NCI-H1105 treated with DMSO at 0.1 percent for 48 hours (cell line): ENCODE measurements at places on chromosomes 3 and 15.
A peak's percentile ranks its signal among the peaks of the same experiment; 100 is the strongest.

DNA sequence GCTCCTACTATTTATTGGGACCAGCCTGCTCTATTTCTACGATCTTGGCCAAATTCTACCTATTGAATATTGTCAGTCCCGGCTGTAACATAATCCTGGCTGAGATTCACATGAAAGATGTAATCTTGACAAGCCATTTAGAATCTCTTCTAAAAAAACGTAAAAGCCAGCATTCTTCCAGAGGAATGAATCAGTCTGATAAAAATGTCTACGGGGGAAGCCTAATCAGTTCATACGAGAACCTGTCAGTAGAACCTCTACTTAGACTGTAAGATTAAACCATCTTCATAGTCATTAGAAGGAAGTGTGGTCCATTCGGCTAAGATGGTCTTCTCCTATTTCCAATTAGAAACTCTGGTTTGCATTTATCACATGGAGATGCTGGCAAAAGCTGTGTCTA lies 147.2 kb upstream of the WNT5A start:
- DNase-seq: no peak

DNA sequence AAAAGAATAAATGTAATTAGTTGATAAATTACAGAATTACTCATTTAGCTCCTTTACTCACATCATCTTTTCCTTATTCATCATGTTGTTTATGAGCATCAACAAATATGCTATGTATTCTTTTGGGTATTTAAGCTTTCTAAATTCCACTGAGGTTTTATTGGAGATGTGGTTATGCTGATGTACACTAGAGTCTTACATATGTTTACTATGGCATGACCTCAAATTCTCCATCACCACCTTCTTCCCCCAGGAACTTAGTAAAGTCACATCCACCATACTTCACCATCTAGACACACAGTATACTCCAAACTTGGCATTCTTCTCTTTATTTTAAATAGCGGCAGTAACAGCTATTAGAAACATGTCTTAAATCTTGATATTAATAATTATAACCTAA lies 74.1 kb upstream of the MELTF start:
- no peak for DNase-seq

DNA sequence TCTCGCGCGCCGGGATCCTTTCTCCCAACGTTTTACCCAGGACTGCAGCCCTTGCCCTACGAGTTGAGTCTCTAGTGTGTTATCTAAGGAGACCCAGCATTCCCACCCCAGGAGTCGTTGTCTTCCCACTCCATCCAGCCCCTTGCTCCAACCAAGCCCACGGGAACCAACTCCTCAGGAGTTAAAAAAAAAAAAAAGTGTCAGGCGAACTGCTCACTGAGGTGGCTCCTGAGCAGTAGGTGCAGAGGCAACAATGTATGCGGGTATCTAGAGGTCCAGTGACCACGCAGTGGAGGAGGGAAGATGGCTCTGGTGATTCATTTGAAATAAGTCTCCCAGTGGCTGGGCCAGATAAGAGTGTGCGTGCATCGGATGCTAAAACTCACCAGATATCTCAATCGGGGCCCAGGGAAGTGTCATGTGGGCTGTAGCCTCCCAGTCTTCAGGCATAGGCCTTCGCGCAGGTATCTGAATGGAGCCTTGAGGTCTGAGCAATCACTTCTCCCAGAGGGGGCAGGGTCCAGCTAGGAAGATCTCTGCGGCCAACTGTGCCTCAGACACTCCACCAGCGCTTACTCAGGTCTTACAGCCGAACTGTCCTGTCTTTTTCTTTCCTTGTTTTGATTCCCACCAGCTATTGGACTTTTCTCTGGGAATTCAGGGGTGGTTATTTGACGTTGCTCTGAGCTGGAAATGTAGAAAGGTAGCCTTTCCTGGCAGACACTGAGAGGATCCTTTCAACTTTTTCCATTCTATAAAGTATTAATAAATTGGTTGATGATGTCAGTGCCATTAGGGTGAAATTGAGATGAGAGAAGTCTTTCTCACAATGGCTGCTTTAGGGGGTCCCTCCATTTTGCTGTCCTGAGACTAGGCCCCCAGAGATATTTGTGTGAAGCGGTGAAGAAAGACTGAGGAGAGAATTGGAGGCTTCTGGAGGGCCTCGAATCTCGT lies 21.0 kb downstream of the ZIC4 start:
- DNase-seq: no peak

- DNase-seq: no peak
These were observed 102.0 kb downstream of the OTOL1 start for GRCh38 chr3:161598639-161599038.

GRCh38 chr15:90173372-90173771 lies 27.8 kb upstream of the SEMA4B start:
- DNase-seq: no peak

DNA sequence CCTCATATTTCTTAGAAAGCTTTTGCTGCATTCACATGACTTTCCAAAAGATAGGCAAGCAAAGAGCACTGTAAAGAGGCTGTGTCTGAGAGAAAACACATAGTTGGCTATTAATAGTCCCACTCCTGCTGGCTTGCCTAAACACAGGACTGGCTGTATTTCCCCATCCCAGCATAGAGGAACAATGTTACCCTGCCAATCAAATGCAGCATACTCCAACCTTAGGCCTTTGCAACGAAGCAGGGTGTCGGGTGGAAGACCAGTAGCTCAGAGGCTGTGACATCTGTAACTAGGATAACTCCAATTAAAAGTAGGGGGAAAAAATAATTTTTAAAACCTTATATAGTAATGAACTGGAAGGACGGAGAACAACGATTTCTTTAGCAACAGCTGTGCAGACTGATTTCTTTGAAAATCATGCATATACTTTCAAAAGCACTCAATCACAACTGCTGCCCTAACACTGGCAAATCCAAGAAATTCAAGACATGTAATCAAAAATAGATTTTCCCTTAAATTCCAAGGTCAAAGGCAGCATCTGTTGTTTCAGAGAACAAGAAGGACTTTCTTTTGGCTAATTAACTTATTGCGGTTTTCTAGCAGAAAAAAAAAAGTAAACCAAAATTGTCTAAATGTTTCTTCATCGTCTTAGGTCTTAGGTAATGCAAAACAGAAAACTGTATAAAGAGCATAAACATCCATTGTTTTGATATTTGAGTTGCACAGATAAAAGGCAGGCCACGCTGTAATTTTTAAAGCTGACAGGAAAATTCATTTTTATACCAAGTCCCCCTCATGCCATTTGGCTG lies 139.3 kb downstream of the TNIK start:
- DNase-seq: no peak

DNA sequence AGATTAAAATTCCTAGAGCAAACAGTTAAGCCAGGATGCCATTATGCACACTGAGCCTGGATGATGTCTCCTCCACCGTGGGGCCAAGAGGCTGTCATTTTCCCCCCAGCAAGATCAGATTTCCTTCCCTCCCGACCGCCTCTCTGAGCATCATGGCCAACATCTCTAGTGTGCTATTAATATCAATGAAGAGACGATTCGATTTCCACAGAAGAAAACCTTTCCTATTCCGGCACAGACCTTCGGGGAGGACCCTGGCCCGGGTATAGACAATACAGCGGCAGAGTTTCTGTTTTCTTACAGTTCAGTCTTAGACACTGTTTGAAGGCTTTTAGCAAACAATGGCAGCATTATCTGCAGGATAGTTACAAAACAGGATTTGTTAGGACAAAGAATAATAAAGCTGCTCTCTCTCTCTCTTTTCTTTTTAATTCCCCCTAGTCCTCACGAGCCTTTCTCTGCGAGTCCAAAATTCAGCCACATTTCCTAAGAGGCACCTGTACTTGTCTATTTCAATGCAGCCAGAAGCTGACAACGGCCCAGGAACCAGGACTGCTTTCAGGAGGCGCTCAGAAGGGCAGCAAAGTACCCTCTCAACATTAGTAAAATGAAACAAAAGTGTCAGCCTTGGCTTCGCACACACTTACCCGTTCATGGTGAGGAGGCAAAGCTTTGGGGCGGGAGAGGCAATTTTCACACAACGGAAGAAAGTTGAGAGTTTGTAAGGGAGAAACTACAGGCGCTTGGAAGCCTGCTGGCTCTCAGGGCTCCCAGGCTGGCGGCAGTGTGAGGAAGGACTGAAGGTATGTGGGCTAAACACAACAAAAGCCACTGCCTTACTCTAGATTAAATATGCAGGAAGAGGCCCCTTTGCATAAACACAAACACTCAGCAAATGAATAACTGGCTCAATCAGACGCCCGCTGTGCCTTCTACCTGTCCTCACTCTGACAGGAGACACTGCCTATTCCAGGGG lies 278.0 kb downstream of the FOXP1 start:
- DNase-seq: no peak

GRCh38 chr3:122608916-122609315 lies 31.5 kb downstream of the PARP15 start:
- DNase-seq: no peak

GRCh38 chr3:43883729-43884396 lies 193.1 kb downstream of the ABHD5 start:
- DNase-seq: peak; percentile 44

- no peak for DNase-seq
These were observed 287.7 kb upstream of the NR2F2 start for GRCh38 chr15:96042734-96043224.

GRCh38 chr3:64625381-64625780 lies 62.4 kb downstream of the ADAMTS9 start:
- DNase-seq: no peak

DNA sequence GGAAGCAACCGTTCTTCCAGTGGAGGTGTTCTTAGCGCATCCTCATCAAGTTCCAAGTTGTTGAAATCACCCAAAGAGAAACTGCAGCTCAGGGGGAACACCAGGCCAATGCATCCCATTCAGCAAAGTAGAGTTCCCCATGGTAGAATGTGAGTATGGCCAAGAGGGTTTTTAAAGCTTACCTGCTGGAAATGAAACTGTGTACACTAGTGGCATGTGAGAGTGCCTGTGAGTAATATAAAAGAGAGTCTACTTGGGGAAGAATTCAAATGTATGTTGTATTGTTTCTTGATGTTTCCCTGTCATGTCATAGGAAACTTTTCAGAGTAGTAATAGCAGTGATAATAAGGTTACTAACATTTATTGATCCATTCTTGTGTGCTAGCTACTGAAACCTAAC lies 43.3 kb downstream of the PSMD6 start:
- DNase-seq: no peak

- no peak for DNase-seq
These were observed 9.0 kb upstream of the CD47 start for GRCh38 chr3:108099679-108100428.

- DNase-seq: no peak
These were observed 9.2 kb downstream of the DAPK2 start for GRCh38 chr15:64037116-64037515.

- no peak for DNase-seq
These were observed 196.9 kb upstream of the PRICKLE2 start for GRCh38 chr3:64422192-64422591.

DNA sequence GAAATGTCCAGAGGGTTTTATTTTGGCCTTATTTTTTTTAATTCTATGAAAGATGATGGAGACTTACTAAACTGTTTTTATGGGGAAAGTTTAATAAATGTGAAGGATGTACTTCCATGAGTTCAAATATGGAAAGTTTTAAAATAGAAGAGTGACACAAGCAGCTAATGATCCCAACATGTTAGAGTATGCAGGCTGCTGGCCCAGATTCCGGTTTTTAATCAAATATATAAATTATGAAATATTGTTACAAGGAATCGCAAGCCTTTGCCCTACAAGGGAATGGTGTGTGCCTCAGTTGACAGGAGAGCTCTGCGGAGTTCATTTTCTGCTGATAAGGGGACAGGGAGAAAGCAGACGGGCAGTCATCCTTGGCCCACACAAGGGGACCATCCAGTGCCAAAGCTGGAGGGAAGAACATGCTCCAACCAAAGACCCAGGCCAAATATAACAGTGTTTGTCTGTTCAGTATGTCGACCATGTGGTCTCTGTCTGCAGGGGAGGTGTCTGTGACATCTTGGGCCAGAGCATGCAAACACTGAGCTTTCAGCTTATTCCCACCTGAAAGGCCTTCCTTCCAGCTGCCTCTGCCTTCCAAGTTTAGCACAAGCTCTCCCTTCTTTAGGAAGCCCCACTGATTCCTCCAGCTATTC lies 69.8 kb downstream of the SSUH2 start:
- no peak for DNase-seq

DNA sequence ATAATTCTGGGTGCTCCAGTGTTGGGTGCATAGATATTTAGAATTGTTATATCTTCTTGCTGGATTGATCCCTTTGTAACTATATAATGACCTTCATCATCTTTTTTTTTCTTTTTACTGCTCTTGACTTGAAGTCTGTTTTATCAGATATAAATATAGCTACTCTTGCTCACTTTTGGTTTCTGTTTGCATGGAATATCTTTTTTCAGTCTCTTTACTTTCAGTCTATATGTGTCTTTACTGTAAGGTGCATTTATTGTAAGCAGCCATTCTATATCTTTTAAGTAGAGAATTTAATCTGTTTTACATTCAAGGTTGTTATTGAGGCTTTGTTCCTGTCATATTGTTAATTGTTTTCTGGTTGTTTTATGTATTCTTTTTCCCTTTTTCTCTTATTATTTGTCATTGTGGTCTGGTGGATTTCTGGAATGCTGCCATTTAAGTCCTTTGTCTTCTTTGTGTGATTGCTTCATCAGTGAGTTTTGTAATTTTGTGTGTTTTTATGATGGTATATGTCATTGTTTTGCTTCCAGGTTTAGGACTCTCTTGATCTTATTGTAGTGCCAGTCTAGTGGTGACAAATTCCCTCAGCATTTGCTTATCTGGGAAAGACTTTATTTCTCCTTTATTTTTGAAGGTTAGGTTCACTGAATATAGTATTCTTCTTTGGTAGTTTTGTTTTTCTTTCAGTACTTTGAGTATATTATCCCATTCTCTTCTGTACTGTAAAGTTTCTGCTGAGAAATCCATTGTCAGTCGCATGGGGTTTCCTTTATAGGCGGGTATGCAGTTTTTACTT lies 8.3 kb upstream of the PRR23C start:
- no peak for DNase-seq

DNA sequence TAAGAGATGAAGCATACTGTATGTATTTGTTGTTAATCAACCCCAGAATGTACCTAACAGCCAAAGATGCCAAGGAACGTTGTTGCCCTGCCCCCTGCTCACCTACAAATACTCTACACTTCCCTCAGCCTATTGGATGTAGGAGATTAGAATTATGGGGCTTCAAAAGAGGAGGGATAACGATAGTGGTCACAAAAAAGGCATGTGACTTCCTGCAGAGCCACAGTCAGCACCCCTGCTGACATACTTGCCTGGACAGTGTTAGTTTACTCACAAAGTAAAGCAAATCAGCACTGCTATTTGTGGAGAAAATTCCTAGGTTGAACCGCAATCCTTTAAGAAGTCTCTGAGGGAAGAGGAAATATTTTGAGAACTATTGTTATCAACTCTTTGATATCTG lies 37.9 kb downstream of the PARP15 start:
- no peak for DNase-seq

DNA sequence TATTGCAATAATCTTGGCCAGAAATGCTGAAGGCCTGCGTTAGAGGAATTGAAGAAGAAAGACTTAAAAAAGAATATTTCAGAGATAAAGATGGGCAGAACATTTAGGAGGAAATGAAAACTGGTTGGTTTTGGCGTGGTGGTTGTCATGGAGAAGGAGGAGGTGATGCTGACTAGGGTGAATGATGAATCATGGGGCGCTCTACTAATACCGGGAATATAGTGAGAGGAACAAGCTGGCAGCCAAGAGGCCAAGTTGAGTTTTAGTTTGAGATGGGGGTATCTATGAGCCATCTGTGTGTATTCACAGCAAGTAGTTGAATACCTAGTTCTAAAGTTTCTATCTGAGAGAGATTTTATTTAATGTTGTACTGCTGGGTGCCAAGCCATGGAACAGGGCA lies 6.8 kb upstream of the GAP43 start:
- no peak for DNase-seq

GRCh38 chr3:192010490-192010889 lies 549.5 kb downstream of the PYDC2 start:
- no peak for DNase-seq

- no peak for DNase-seq
These were observed 20.2 kb upstream of the PARP14 start for GRCh38 chr3:122660297-122660974.
